ENCODE measurements at places on chromosomes 6 and 20. TPM values are rescaled to one million over a fixed set of nuclear protein-coding genes. Genes with fewer than 3 reads are reported as not detected.

Gene SRSF12
- 13.8 TPM for polyA plus RNA-seq

Gene ZSCAN23
- polyA plus RNA-seq = 12.6 TPM

Gene CSE1L
- 117 TPM for polyA plus RNA-seq

Gene TENT5A
- polyA plus RNA-seq = 5.4 TPM

Gene RHAG
- polyA plus RNA-seq = 1.2 TPM

Gene HCK
- polyA plus RNA-seq = 2.8 TPM

Gene CDH22
- not detected for polyA plus RNA-seq

Gene CST9
- polyA plus RNA-seq = 0.17 TPM

Gene HAO1
- 0.08 TPM for polyA plus RNA-seq

Gene DPPA5
- polyA plus RNA-seq = not detected

Gene PGC
- not detected for polyA plus RNA-seq

Gene ZBTB46
- polyA plus RNA-seq = 20.1 TPM

Gene SEL1L2
- not detected for polyA plus RNA-seq

Gene HCRTR2
- polyA plus RNA-seq = 0.42 TPM

Gene LHFPL5
- 0.17 TPM for polyA plus RNA-seq

Gene DUSP15
- 20.1 TPM for polyA plus RNA-seq

Gene SLA2
- polyA plus RNA-seq = 0.32 TPM

Gene PNPLA1
- polyA plus RNA-seq = 2.6 TPM

Gene ERVFRD-1
- polyA plus RNA-seq = 0.25 TPM

Gene SLC22A2
- 14.7 TPM for polyA plus RNA-seq

Gene SPATA25
- 3.1 TPM for polyA plus RNA-seq

Gene KCNQ5
- 0.28 TPM for polyA plus RNA-seq

Gene GABRR1
- 2.1 TPM for polyA plus RNA-seq

Gene BTN1A1
- 0.31 TPM for polyA plus RNA-seq

Gene SIM1
- 24.4 TPM for polyA plus RNA-seq

Gene MYH7B
- 1.9 TPM for polyA plus RNA-seq

Gene NFS1
- polyA plus RNA-seq = 32.3 TPM

Gene REM1
- polyA plus RNA-seq = 0.95 TPM

Gene BCAS1
- polyA plus RNA-seq = 2.9 TPM

Gene DYNLT2
- polyA plus RNA-seq = 6.7 TPM

Gene HLA-DOA
- 5.8 TPM for polyA plus RNA-seq

Gene PSORS1C1
- polyA plus RNA-seq = not detected

Gene CD24
- 1,132 TPM for polyA plus RNA-seq

Gene RSPH4A
- 2.3 TPM for polyA plus RNA-seq

Gene GNAS
- 2,271 TPM for polyA plus RNA-seq

Gene ANKRD66
- polyA plus RNA-seq = not detected

Gene HLA-DRA
- polyA plus RNA-seq = 95.9 TPM

Gene PLA2G7
- polyA plus RNA-seq = 3.1 TPM

Gene BPIFB6
- not detected for polyA plus RNA-seq

Gene SLC17A3
- 0.60 TPM for polyA plus RNA-seq

Gene HTR1E
- 0.84 TPM for polyA plus RNA-seq
